ENCODE measurements at places on chromosomes 1 and 21.

- no peak for DNase-seq
Observed at GRCh38 chr1:214124915-214125314, 137.1 kb downstream of the PROX1 start.

- no peak for DNase-seq
Observed at GRCh38 chr1:31725134-31725533, 21.3 kb upstream of the COL16A1 start.

DNA sequence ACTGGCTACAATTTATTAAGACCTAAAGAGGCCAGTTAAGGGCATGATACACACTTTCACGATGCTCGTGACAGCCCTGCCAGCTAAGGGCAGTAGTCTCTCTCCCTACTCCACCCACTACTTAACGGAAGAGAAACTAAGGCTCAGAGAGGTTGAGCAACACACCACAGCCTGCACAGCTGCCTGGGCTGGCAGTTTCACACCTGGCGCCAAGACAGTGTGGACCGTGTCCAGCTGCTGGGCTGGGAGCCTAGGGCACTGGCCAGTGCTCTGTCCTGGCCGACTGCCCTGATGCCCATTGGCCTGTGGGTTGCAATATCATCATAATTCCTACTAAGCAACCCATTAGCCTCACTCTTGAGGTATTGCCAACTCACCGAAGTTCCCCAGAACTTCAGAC, 27.6 kb downstream of the TENT5C start:
- DNase-seq, result no peak

GRCh38 chr1:65866439-65866838, 73.7 kb downstream of the PDE4B start:
- DNase-seq, result no peak

- no peak for DNase-seq
Observed at GRCh38 chr1:56222914-56223540, 356.3 kb downstream of the PLPP3 start.

DNA sequence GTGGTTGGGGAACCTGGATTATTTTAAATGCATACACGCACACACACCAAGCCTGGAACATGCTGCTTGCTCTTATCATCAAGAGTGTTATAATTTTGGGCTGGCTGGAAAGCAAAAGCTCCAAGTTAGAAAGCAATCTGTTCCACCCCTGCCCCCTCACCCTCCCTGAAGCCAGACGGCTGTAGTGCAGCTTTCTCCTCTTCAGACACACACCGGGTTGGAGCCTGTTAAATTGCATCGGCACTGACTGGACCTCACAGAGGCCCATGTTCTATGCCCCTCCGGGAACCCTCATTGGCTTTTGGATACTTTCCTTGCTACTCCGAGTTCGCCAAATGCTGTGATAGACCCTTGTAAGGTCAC, 90.6 kb upstream of the KCNJ15 start:
- no peak for DNase-seq

DNA sequence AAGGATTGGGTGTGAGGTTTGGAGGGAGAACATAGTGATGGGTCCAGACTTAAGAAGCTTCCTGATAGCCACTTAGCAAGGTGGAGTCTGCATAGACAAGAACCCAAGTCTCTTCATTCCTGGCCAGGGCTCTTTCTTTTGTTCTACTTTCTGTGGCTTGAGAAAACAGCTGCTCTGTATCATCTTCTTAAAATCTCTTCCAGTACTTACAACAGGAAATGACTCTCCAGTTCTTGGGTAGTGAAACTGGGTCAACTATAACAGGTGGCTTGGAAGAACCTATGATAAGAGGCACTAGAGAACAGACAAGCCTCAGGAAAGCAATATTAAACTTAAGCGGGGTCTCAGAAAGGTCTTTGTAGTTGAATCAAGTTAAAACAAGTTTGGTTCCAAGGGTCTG, 148.1 kb upstream of the USP24 start:
- no peak for DNase-seq

DNA sequence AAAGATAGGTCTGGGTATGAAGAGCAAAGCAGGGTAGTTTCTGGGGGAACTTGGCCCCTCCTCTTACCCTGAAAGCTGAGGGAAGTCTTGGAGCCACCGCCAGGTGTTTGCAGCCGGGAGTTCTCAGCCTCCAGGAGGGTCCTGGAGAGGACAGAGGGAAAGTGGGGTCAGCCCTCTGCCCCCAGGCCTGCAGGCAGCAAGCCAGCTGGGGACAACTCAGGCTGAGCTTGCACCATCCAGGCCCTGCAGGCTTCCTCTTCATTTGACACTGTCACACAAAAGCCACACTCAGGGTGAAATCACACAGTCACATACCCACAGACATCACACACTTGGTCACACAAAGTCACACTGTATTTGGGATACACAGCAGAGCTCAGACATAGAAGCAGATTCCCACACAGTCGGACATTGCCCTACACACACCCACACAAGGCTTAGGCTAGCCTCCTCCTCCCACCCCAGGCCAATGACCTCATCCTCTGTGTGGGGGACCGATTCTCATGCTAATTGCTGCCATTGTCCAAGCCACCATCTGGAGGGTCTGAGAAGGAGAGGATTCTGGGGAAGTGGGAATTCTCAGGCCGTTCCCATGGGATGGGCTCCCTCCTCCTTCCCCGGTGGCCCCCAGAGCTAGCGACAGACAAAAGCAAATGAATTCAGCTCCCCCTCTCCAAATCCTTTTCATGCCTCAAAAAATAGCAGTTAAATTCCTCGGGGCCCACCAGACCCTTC, 3.7 kb downstream of the NES start:
- DNase-seq, result no peak

GRCh38 chr1:3249631-3250501, 180.9 kb downstream of the PRDM16 start:
- no peak for DNase-seq

DNA sequence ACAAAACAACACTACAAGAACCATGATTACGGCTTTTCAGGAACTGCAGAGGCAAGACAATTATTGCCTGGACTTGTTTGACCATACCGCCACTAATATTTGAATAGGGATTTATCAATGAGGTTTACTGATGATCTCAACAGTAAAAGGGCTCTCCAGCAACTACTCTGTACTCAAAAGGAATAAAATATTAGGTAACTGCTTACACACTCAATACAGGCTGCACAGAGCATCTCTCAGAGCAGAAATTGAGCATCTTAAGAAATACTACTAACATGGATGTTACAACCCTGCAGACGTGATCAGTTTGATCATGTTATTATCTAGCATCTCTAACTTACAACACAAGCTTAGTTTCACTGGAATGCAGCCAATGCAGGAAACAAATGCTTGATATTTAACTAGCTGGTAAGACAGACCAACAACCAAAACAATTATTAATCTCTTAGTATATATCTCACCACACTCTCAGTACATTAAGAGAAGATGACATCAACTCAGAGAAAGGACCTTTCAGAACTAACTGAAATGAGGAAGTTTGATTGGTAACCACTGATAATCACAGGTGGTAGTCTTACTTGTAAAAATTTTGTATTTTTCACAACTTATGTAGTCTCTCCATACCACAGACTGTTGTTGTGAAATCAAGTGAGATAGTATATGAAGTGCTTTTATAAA, 52.2 kb downstream of the PUM1 start:
- peak; percentile 37 for DNase-seq

DNA sequence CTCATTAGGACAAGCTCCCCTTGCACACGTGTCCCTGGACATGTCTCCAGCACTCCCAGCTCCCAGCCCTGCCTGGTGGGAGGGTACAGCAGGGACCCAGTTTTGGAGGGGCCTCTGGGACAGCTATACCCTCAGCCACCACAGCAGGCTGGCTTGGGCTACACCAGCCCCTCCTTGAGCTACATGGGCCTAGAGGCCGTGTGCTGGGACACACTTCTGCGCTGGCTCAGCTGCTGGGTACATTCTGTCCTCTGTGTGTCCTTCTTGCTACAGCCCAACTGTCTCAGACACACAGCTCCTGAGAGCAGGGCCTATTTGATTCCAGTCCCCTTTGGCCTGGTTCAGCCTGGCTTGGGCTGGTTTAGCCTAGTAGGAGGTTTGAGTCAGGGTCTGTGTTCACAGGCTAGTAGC, 26.7 kb downstream of the DMAP1 start:
- no peak for DNase-seq

GRCh38 chr1:190908246-190908645, 430.6 kb upstream of the BRINP3 start:
- DNase-seq, result no peak

Measured in GM13977 (cell line).